Activated naive CD8-positive, alpha-beta T cell treated with anti-CD3 and anti-CD28 coated beads, Interleukin-2, amount 10 ng/mL, durations not matched to agents 7 days and 5 days (primary cell): ENCODE measurements at places on chromosomes 1 and 21. TPM values are rescaled to one million over a fixed set of nuclear protein-coding genes. Genes with fewer than 3 reads are reported as not detected.

SYNC gene
- not detected for total RNA-seq

GRCh38 chr1:58443986-58444868 lies 102.3 kb downstream of the OMA1 start:
- DNase-seq = no peak

GRCh38 chr1:109091078-109091838 lies 694 bp downstream of the TMEM167B start:
- DNase-seq = no peak

- DNase-seq = no peak
Measured at GRCh38 chr1:204219971-204220616, 6.3 kb upstream of the GOLT1A start.

SPATA46 gene
- not detected for total RNA-seq

UBXN11 gene
- total RNA-seq = 64.1 TPM

- no peak for DNase-seq
Measured at GRCh38 chr1:113247782-113248181, 142.5 kb upstream of the MAGI3 start.

GRCh38 chr1:70628973-70629372 lies 217.9 kb downstream of the CTH start:
- no peak for DNase-seq

- DNase-seq = no peak
Measured at GRCh38 chr1:80961464-80962190, 839.1 kb upstream of the ADGRL2 start.

DNA sequence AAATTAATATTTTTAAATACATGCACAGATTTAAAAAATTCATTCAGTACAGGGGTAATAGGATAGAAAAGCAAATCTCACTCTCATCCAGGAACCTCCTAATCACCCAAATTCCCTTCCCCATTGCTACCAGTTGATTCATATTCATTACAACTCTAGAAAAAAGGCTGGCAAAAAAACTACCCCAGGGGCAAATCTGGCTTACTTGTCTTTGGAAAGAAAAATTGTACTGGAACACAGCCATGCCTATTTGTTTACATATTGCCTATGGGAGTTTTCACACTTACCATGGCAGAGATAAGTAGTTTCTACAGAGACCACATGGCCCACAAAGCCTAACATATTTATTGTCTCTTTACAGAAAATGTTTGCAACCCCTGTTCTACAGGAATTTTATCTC lies 8.9 kb upstream of the RBM34 start:
- no peak for DNase-seq

DNA sequence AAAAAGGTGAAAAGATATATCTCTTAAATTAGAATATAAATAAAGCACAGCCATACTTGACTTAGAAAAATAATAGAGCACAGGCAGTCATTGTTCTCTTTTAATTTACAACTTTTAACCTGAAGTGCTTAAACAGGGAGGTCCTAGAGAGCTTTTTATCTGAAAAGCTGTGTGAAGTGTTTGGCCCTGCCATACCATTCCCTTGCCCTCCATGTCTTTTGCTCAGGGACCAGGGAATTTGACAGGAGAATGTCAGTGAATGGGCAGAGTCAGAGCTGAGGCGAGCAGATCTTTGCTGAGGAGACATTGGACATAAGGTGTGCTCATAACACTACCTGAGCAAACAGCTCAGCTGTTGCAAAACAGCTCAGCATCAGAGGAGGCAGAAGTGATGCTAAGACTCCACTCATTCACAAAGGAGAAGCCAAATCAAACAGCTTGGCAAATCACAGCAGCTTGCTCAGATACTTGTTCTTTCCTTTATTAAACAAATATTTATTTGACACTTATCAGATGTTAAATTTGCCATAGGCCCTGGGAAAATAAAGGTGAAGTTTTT lies 14.9 kb upstream of the MGST3 start:
- DNase-seq = no peak

DNA sequence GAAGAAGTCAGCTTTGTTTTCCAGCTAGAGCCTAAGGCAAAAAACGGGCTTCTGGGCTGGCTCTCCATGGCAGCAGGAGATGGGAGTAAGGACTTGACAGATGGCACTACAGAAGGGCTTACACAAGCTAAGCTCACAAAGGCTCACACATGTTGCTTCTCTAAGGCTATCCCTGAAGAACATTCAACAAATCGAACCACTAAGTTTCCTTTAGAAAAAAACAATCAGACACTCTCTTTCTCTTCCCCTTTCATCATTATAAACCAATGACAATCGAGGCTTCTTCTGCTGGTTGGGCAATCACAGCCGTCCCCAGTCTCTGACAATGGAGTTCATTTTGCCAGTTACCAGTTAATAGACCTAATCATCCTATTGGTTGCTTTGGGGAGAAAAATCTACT lies 40.5 kb downstream of the TRIT1 start:
- DNase-seq = no peak

- DNase-seq = no peak
Measured at GRCh38 chr1:188295157-188295556, 1466.4 kb downstream of the PLA2G4A start.

GRCh38 chr1:184802354-184803179 lies 47.9 kb upstream of the EDEM3 start:
- no peak for DNase-seq

GRCh38 chr1:42524330-42524729 lies 61.2 kb downstream of the CCDC30 start:
- DNase-seq = no peak

GRCh38 chr21:34129039-34129891 lies 55.9 kb downstream of the MRPS6 start:
- DNase-seq = peak; percentile 51

DENND2C gene
- 0.96 TPM for total RNA-seq

DNA sequence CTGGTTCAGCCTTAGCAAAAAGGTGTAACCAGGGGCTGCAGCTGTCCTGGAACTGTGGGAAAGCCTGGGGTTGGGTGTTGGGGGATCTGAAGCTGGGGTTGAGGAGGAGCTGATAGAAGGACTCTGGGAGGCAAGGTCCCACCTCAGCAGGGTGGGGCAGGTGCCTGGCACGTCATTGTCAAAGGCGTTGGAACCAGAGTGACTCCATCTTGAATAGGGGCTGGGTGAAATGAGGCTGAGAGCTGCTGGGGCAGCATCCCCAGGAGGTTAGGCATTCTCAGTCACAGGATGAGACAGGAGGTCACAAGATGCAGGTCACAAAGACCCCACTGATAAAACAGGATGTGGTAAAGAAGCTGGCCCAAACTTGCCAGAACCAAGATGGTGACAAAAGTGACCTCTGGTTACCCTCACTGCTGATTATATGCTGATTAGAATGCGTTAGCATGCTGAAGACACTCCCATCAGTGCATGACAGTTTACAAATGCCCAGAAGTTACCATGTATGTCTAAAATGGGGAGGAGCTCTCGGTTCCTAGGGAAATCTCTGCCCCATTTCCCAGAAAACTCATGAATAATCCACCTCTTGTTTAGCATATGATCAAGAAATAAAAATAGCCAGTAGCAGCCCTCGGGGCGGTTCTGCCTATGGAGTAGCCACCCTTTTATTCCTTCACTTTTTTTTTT lies 85.4 kb downstream of the IER5 start:
- DNase-seq = no peak

FCRL1 gene
- 0.50 TPM for total RNA-seq

OLFML2B gene
- 0.14 TPM for total RNA-seq

DNA sequence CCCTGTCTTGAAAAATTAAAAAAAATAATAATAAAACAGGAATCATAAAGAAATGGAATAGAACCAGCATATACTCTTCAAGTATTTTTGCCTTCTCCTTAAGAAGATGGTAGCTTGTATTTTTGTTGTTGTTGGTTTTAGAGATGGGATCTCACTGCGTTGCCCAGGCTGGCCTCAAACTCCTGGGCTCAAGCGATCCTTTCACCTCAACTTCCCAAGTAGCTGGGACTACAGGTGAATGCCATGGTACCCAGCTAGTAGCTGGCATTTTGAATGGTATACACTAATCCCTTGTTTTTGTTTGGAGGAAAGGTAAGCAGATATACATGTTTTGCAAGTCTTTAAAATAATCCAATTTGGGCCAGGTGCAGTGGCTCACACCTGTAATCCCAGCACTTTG lies 34.7 kb upstream of the ERO1B start:
- DNase-seq = no peak

RCC2 gene
- total RNA-seq = 113 TPM

DNA sequence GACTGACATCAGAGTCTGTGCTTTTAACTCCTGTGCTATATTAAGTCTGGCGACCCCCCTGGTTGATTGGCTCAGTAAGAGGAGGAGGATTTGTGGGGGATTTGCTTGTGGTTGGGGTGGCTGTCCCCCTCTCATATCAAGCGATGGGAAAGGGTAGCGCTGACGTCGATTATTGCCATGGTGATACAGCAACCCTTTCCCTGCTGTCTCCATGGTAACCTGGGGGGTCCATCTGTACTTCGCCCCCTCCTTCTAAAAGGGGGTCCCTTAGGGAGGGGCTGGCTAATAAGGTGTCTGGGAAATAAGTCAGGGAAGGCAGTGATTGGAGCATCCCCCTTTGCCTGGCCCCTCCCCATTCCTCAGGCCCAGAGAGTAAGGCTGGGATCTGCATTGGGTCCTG lies 4.7 kb downstream of the FAM229A start:
- no peak for DNase-seq

- DNase-seq = no peak
Measured at GRCh38 chr1:59433440-59433813, 136.5 kb downstream of the FGGY start.

- no peak for DNase-seq
Measured at GRCh38 chr1:67939186-67939743, 106.0 kb upstream of the GNG12 start.

DNA sequence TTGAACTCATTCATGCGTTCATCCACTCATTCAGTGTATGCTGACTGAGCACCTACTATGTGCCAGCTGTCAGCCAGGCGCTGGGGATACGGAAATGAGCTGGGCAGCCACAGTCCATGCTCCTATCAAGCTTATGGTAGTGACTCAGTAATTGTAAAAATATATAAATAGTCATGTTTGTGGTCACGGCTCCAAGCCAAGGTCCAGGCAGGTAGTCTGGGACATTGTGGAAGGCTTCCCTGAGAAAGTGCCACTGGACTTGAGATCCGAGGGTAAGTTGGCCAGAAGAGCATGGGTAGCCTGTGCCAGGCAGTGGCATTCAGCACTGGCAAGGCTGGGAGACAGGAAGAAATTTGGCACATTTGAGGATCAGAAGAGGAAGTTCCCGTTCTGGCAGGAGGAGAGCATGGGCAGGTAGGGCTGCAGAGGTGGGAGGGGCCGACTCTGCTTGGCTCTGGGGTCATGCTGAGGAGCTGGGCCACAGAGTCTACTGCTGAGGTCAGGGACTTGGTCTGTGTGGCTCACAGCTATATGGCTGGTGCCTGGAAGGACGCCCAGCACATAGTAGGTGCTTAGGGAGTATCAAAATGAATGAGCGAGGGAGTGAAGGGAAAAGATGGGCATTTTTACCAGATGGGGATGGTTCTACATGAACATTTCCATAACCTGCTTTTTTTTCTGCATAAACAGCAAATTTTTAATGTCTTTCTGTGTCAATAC lies 6.9 kb downstream of the PTPRF start:
- DNase-seq = no peak

FBLIM1 gene
- not detected for total RNA-seq

DNA sequence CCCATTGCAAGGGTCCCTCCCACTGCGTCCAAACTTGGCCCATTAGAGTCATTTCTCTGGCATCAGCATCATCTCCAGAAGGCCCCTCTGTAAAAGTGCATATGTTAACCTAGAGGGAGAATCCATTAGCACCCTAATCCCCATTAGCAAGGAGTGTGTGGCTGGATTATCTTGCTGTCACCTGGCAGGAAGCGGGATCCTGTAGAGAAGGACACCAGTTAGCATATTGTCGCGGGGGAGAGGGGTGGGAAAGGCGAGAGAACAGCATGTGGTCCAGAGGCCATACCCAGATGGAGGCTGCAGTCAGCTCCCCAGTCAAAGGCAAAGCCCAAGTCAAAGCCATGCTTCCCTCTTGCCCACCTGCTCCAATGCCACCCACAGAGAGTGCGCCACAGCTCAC lies 64.0 kb downstream of the OLIG1 start:
- DNase-seq = no peak

FUCA1 gene
- total RNA-seq = 19.6 TPM

GRCh38 chr1:237269938-237270337 lies 228.0 kb downstream of the RYR2 start:
- DNase-seq = no peak

- no peak for DNase-seq
Measured at GRCh38 chr1:223248001-223248769, 105.1 kb upstream of the TLR5 start.

NPHS2 gene
- total RNA-seq = not detected

- no peak for DNase-seq
Measured at GRCh38 chr1:76109404-76109803, 34.9 kb downstream of the ST6GALNAC3 start.

DNA sequence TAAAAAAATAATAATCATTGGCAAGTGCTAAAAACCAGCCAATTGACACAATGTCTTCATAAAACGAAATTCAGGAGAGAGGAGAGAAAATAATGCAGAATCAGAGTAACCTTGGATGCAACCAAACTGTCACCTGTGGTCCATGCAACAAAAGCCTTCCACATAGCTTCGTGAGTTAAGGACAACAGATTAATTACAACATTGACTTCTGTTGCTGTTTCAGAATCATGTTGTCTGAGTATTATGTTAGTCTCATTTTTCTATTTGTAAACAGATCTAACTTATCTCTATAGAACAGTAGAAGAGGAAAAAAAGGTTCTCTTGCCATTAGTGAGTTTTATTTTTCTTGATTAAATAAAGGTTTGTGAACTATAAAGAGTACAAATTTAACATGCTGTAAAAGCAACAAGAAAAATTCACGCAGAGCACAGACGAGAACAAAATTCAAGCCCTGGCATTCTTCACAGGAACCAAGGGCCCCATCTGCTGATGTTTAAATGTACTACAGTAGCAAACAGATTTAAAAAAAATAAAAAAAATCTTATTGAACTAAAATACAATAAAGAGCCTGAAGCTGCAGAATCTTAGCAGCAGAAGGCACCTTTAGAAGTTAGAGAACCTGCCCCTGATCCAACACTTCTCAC lies 381.1 kb upstream of the PKN2 start:
- no peak for DNase-seq

DCST1 gene
- not detected for total RNA-seq

DNA sequence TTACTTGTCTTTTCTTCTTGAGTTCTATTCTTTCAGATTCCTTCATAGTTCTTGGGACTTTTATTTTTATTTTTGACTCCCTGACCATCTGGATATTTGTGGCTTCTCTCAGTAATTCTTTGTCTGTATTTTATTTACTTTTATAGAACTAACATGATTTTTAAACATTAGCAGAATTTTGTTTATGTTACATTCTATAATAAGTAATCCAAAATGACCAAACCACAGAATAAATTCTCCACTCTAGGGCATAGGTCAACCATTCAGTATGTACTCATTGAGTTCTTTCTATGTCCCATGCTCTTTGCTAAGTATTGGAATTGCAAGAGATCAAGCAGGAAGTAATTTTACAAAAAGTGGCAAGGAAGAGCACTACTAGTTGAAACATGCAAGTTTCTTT lies 969.0 kb downstream of the TTLL7 start:
- no peak for DNase-seq

- no peak for DNase-seq
Measured at GRCh38 chr1:51238034-51238403, 1.9 kb downstream of the RNF11 start.

- no peak for DNase-seq
Measured at GRCh38 chr1:168751195-168751650, 22.2 kb upstream of the DPT start.

TFF2 gene
- total RNA-seq = not detected

GRCh38 chr21:34199121-34199910 lies 125.9 kb downstream of the MRPS6 start:
- no peak for DNase-seq
